G401 (cell line): ENCODE measurements at places on chromosomes 6 and 20.
A peak's percentile ranks its signal among the peaks of the same experiment; 100 is the strongest.

DNA sequence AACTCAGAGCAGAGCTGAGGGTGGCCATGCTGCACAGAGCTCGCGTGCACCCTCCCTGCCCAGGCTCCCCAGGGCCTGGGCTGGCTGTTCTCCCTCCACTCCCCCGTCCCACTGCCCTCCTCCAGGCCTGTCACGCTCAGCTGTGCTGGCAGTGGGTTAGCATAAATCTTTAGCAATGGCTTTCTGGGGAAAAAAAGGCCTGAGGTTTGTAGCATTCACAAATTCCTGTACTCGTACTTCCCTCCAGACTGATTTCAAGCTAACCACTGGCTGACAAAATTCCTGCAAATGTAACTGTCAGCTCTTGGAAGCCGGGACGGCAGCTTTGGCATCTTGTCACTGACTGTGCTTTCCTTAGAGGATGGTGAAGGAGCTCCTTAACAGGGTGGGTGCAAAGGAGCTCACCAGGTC, 22.3 kb upstream of the SMOC2 start:
- no peak for DNase-seq

DNA sequence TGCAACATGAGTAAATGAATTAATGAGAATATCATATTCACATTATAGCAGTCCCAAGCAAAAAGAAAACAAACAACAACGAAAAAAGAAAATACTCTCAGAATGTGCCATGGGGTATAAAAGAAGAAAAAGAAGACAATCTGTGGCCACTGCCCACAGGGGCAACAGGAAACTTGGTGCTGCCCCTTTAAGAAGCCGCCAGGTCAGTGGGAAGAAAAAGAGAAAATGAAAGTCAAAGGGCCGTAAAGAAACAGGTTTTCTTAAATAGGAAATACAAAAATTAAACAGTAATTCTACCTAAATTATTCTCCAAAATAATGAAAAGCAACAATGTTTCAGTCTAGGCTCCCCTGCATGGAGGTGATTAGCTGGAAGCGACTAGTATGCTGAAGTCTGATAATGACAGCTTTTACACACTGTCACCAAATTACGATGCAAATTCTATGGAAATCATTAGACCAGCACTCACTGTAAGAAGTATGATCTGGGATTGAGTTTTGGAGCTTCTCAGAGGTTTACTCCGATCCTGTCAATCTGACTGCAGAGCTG, 23.6 kb downstream of the GMDS start:
- no peak for DNase-seq

- no peak for DNase-seq
These were observed 942 bp downstream of the ACAT2 start for GRCh38 chr6:159762681-159763293.

DNA sequence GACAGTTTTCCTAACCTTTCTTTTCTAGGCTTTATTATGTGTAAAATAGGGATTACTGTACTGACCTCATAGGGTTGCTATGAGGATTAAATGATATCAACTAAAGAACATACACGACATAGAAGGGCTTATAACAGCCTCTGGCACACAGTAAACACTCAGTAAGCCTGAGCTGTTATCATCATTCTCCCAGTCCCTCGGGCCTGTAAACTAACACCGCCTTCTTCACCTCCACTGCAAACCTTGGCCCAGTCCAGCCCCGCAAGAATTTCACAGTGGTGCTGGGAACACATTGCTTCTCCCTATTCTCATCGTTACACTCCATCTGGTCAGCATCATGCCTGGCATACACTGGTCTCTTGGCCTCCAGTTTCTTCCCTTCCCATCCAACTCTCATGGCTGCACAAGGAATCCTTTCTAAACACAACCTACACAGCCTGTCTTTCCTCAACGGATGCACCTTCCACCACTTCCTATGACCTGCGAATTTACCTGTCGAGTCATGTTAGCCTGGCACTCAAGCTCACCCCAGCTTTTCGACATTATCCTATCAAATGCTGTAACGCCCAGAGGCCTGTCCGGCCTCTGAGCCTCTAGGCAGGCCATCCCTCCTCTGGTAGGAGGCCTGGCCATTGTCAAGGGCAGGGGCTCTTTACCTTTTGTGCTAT, 92.1 kb downstream of the FYN start:
- DNase-seq, result peak; percentile 75

GRCh38 chr20:17730071-17730470, 30.3 kb downstream of the BANF2 start:
- DNase-seq, result no peak

DNA sequence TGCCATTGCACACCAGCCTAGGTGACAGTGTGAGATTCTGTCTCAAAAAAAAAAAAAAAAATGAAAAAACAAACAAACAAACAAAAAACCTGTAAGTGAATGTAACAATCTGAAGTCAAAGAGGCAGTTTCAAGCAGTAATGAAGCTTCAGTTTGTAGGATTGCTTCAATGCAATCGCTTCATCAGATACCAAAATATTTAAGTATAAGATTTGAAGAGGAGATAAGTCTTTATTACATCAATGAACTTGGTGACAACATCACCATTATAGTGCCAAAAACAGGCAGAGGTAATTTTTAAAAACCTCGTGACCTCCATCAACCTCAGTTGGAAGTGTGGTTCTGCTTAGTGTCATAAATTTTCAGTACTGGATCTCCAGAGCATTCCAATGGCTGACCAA, 74.7 kb downstream of the MYLK4 start:
- no peak for DNase-seq
